H1 (cell line): ENCODE measurements at places on chromosomes 3 and 15. TPM values are rescaled to one million over a fixed set of nuclear protein-coding genes. Genes with fewer than 3 reads are reported as not detected.

DNA sequence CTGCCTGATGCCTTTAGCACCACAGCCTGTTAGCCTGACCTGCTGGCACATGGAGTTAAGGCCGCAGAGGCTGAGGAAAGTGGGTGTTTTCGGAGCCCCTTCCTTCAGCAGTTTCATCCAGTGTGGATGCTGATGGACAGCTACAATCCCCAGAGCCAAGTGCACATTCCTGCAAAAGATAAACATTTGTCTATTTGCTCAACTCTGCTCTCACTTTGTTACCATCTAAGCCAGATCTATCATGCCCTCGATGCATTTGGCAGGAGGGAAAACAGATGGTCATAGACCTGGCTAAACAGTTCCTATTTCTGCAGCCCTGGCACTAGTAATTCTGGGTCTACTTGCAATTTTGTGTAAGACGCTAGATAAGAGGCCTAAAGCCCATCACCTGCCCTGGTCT, 312.9 kb upstream of the RASGRP1 start:
- no peak for DNase-seq
- H3K36me3 ChIP-seq: no peaks in the 10 kb centered on the region
- no peaks in the 10 kb centered on the region for H3K27me3 ChIP-seq
- no peak overlapping the region for H3K4me3 ChIP-seq

DNA sequence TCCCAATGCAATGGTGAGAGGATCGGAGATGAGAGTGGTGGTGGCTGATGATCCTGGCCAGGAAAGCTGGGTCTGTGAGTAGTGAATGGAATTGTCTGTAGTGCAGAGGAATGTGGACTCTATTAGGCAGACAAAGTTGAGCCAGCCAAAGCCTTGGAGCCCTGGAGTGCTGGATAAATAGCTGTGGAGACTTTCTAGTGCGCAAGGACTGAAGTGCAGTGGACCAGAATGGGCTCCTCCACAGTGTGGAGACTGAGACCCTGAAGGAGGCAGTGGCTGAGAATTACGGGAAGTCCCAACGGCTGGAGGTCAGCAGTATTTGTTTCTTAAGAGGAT, 874 bp downstream of the ZNF662 start:
- H3K27me3 ChIP-seq: no peaks in the 10 kb centered on the region
- no peaks in the 10 kb centered on the region for H3K36me3 ChIP-seq
- H3K4me3 ChIP-seq: no peak overlapping the region
- no peak overlapping the region for H3K27ac ChIP-seq
- H3K4me1 ChIP-seq: no peaks in the 10 kb centered on the region; the same call in 1 of the 2 replicates

- H3K36me3 ChIP-seq: no peaks in the 10 kb centered on the region
- no peak for DNase-seq
- no peak overlapping the region for H3K4me3 ChIP-seq
- no peak overlapping the region for H3K27ac ChIP-seq
- no peaks in the 10 kb centered on the region for H3K4me1 ChIP-seq
- no peaks in the 10 kb centered on the region for H3K27me3 ChIP-seq
Measured at GRCh38 chr3:146326875-146327543, 76.1 kb upstream of the PLSCR4 start.

DNA sequence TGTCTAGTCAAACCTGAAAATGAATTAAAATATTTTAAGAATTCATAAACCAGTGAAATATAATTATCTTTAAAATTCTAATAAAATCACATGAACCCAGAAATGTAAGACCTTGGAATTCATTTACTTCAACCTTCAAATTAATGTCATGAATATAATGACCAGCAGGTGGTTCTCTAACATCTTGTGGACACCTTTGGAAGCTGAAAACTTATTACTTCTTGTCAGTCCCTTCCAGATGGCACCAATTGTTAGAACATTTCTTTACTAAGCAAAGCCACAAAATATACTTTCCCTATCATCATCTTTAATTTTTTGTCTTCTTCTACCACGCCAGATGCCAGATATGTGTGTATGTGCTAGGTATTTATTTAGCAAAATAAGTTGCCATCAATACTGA, 240.0 kb downstream of the MBNL1 start:
- no peak for DNase-seq
- H3K27me3 ChIP-seq: no peaks in the 10 kb centered on the region
- no peaks in the 10 kb centered on the region for H3K36me3 ChIP-seq
- H3K4me1 ChIP-seq: no peaks in the 10 kb centered on the region
- H3K4me3 ChIP-seq: no peak overlapping the region
- H3K27ac ChIP-seq: no peak overlapping the region

The LTK gene
- polyA plus RNA-seq: 0.05 and 0.06 TPM in 2 replicates
